ENCODE measurements at places on chromosomes 12 and 14.

- DNase-seq = no peak
Measured at GRCh38 chr14:68268197-68268596, 448.6 kb downstream of the RAD51B start.

DNA sequence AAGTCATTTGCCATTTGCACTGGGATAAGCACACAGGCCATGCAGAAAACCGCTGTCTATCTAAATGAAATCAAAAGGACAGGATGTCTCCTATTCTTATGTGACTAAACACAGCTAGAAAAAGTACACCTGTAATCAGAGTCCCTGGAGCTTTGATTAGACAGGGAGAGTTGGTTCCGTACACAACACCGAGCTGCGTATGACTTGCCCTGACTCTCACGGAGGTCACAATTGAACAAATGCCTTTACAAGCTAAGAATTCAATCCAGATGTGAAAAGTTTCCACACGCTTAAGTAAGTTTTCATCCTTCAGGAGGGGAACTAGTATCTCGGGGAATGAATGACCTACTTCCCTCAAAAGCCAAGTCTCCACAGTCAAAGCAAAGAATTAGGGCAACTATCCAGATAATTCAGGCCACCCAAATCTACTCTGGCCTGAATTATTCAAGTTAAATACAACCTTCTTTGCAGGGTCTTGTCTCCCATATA, 67.5 kb downstream of the RTN1 start:
- no peak for DNase-seq

DNA sequence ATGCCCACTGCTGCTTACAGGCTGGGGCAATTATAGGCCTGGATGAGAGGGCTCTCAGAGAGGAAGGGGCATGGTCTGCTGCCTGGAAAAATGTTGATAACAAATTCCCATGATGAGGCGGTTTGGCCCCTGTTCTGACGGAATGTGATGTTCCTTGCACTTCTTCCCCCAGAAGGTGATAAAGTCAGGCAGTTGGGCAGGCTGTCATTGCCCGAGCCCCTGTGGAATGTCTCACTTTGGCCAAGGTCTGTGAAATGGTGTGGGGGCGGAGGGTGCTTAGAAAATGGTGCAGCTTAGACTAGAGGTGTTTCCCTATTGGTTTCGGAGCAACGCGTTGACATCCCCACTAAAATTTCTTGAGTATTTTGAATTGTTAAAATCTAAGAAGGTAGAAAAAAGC, 1360.0 kb downstream of the AACS start:
- no peak for DNase-seq

GRCh38 chr12:10048526-10048925, 18.0 kb downstream of the CLEC9A start:
- DNase-seq = no peak

GRCh38 chr14:103100281-103101121, 6.0 kb downstream of the EXOC3L4 start:
- no peak for DNase-seq

DNA sequence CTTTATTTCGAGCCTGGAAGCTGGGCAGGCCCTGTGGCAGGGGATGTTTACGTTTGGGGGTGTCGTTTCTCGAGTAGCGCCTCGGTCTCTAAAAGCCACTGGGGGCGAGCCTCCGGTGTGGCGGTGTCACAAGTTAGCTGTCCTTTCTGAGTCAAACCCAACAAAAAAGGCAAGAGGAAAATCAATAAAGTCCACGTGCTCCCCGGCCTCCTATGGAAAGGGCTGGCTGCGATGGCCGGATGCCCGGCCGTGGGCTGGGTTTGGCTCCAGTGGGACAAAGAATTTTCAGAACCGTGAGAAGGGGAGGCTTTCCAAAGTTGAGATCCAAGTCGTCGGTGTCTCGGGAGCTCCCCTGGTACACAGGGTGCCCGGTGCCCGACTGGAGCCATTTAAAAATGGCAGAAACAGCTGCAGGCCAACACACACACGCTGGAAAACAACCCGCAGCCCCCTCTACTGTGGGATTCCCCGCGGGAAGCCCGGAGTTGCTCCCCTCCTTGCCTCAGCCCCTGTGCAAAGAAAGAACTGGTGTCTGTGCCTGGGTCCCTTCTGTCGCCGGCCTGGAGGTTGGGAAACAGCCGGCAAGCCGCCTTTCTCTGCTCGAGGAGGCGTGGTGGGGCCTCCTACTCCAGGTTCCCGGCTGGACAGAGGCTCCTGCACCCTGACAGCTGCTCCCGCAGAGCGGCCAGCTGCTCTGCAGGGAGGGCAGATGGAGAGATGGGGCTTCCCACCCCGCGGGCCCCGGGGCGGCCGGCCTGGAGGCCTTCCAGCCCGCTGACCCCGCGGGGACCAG, 1.9 kb downstream of the BCL7A start:
- DNase-seq = no peak

GRCh38 chr14:66445936-66446335, 40.2 kb upstream of the CCDC196 start:
- no peak for DNase-seq

DNA sequence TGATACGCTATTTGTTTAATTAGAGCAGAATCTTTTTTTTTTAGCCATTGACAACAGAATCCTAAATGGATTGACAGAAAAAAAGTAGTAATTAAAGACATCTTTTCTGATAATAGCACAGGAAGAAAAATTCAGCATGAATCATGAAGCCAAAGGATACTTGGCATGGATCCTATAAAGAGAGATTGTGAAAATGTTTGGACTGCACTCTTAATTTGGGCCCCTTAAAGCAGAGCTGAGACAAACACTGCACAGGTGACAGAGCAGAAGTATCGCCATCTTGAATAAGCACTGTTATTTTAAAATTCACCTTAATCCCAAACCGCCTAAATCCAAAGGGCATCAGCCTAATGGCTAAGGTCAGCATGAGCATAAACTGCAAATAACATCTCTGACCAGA, 48.8 kb upstream of the SEL1L start:
- DNase-seq = no peak

DNA sequence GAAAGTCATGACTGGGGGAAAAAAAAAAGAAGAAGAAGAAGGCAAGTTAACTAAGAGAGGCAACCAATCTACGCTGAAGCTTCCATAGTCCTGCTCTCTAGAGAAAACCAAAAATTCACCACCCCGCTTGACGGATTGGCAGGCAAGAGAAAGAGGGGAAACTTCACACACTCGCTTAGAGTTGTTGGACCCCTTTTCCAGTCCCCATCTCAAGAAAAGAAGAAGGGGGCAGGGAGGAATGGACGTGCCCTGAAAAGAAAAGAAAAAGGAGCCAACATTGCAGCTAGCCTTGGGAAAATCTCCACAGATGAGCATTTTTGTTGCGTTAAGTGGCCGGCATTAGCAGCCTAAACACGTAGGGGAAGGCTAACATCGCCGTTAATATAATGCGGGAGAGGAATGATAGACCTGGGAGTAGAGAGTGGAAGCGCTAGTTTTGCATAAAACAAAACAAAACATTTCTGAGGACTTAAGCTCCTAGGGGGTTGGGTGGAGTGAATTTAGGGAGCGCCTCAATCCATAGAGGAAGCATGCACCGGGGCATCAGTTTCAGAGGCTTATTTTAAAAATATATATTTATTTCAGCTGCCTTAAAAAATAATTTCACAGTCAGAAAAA, 11.3 kb upstream of the FOXG1 start:
- DNase-seq = no peak

- no peak for DNase-seq
Measured at GRCh38 chr12:78018171-78018910, 187.6 kb downstream of the NAV3 start.

DNA sequence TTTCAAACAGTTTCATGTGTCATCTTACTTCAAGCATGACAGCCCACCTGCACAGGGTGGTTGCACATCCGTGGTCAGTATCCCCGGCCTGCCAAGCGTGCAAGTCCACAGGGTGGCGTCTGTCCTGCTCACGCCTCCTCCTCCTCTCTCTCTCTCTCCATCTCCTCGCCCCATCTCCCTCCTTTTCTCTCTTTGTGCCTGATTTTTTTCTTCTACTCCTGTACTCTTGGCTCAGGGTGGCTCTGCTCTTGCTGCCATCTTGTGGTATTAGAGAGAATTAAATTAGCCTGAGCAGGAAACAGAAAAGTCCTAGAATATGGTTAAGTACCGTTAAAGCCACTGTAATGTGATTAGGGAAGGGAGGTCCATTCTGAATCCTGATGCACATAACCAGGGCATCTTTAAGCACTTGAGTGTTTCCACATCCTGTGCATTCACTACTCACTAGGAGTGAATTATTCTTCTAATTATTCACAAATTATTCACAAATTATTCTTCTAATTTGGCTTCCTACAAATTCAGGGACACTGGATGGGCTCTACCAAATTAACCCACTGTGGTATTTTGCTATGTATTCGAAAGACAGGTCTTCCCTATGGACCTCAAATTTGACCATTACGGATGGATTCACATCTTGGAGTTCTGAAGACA, 25.5 kb upstream of the DTX1 start:
- DNase-seq = no peak

- DNase-seq = no peak
Measured at GRCh38 chr14:53306911-53307310, 153.8 kb upstream of the DDHD1 start.

DNA sequence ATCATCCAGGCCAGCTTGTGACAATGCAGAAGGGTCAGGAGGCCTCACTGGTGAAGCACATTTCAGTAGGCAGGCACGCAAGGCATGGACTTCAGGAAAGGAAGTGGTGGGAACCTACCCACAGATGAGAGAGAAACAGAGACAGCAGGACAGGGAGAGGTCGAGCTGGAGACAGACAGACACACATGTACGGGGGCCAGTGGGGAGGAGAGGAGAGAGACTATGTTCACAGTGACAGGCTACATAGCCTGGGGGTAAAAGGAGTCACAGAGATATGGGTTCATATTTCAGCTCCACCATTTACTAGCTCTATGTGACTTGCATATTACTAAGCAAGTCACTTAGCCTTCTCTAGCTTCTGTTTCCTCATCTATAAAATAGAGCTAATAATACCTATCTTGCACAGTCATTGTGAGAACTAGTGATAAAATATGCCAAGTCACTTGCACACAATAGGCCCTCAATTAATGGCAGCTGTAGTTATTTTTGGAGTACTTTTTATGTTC, 91.1 kb upstream of the FUT8 start:
- DNase-seq = no peak

DNA sequence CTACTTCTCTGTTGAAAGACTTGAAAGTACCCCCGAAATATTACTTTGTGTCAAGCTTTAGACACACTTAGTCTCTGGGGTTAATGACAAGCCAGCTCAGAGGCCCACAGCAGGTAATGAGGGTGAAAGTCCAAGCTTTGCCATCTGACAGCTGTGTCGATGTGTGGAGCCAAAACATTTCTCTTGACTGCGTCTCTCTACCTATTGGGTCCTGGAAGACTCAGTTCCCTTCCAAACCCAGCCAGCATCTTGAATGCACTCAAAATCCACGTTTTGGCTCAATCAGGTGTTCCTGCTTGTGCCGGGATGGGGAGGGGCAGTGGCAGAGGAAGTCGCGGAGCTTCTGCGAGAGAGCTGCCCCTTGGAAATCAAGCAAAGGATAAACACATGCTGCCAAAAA, 3.2 kb downstream of the PLXNC1 start:
- DNase-seq = no peak
